HTR-8/SVneo (cell line): ENCODE measurements at places on chromosomes 7 and 10.

- DNase-seq: no peak
Measured at GRCh38 chr7:11847336-11847735, 15.3 kb upstream of the THSD7A start.

DNA sequence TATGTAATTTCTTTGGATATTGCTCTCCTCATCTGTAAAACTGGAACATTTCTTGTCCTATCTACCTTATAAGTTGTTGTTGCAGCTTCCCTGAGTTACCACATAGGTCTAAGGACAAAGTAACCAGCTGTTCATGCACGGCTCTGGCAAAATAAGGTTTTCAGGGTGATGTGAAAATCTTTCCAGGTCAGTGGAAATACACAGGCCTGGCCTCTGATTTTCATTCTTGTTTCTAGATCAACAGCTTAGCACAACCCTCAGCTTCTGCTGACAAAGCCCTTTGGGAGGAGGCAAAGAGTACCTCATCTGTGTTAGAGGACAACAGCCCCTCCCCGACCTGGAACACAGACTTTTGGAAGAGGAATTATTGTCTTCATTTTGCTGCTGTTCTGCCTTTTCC, 117.5 kb upstream of the AGK start:
- no peak for DNase-seq

- DNase-seq: no peak
Measured at GRCh38 chr7:55574051-55574717, 1.9 kb upstream of the VOPP1 start.

DNA sequence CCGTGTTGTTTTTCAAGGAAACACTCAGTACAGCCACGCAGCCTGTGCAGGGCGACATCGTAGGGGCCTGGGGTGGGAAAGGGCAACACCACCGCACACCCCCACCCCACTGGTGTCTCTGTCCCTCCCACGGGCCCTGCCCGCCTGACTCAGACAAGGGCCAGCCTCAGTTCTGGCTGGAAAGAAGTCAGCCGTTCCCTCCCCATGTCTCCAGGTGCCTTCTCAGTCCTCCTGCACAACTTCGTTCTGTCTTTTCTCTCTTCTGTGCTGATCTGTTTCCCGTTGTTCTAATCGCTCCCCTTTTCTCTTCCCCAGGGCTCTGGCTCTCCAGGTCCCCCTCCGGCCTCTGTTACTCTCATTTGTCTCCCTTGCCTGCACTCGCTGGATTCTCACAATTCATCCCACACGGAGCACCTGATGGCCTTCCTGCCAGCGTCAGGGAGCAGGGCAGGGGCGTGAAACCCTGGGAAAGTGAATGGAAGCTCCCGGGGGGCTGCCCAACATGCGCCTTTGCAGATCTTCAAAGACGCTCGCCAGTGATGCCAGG, 97.7 kb downstream of the WDR37 start:
- no peak for DNase-seq

- DNase-seq: no peak
Measured at GRCh38 chr7:1058821-1059199, 14.5 kb downstream of the GPR146 start.

DNA sequence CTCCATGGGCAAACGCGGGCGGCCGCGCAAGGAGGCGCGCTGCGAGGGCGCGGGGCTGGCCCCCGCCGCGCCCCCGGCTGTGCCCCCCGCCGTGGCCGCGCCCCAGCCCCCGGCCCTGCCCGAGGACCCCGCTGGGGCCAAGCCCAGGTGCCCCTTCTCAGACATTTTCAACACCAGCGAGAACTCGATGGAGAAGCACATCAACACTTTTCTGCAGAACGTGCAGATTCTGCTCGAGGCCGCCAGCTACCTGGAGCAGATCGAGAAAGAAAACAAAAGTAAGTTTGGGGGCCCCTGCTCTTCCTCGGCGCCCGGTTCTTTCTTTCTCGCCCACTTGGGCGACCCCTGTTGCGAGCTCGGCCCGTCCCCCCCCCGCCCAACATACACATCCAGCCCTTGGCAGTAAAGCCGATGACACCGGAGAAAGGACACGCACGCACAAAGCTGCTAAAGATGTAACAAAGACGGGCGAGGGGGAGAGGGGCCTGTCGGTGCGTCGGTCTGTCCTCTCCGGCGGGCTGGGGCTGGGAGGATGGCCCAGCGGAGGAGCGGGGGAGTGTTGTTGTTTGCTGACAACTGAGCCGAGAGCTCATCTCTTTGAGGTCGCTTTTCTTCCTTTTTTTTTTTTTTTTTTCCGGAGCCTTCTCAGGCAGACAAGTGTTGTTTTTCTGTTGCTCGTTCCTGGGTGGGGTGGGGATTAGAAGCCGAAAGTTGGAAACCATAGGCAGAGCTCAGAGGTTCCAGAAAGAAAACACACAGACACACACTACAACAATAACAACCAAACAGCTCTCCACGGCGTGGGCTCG, 604 bp downstream of the MXI1 start:
- DNase-seq: no peak

DNA sequence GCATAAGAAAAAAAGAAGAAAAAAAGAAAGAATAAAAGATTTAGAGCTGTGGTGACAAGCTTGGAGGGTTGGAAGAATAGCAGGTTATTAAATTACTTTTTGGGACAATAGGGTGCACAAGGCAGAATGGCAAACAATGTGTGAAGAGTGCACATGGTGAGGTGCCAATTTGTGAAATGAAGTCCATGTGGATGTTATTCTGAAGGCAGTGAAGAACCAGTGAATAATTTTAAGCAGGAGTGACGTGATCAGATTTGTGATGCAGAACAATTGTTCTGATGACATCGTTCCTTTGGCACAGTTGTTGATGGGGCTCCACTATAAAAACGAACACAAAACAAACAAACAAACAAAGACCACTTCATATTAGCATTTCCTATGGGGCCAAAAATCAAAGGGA, 700.3 kb downstream of the NRG3 start:
- DNase-seq: no peak

- no peak for DNase-seq
Measured at GRCh38 chr7:24587853-24588252, 14.6 kb downstream of the PALS2 start.
